ENCODE measurements at places on chromosomes 5 and 9. TPM values are rescaled to one million over a fixed set of nuclear protein-coding genes. Genes with fewer than 3 reads are reported as not detected.

DNA sequence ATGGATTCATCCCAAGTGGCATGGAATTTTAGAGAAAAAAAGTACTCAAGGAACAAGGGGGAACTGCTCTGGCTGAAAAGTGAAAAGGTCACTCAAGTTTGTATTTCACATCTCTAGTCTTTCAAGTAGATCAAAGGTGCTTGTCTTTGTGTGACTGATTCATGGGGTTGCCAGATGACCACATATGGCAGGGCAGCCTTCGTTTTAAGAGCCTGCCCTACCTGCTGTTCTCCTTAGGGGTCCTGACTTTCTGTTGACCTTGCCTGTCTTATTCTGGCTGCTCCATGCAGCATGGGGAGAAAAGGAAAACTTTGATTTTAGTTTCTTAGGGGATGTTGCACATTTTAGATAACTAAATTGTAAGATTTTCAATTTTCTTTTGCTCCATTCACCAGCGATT is 877.7 kb downstream of the TLE1 start:
- H3K36me3 ChIP-seq, result no peaks in the 10 kb centered on the region
- no peaks in the 10 kb centered on the region for H3K4me1 ChIP-seq
- H3K27me3 ChIP-seq, result no peaks in the 10 kb centered on the region
- no peak overlapping the region for H3K27ac ChIP-seq

DNA sequence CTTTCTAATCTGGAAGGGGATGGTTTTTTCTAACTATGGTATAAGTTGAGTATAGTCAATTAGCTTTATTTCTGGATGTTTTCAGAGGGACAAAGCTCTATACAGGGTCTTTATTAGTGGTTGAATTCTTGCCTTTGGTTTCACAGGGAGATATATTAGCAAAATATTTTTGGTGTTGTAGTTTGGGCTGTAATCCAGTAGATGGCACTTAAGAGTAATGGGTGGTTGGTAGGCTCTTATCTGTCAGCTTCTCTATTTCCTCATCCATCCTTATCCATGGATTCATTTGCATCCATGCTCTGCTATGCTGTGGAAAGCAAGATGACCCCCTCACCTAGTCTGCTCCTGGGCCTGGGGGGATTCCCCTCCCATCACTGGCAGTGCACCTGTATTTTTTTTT is 363.6 kb upstream of the CYLC2 start:
- no peaks in the 10 kb centered on the region for H3K4me1 ChIP-seq
- no peak for DNase-seq
- no peak overlapping the region for H3K4me3 ChIP-seq
- no peak overlapping the region for H3K27ac ChIP-seq
- no peaks in the 10 kb centered on the region for H3K27me3 ChIP-seq
- H3K36me3 ChIP-seq, result no peaks in the 10 kb centered on the region

DNA sequence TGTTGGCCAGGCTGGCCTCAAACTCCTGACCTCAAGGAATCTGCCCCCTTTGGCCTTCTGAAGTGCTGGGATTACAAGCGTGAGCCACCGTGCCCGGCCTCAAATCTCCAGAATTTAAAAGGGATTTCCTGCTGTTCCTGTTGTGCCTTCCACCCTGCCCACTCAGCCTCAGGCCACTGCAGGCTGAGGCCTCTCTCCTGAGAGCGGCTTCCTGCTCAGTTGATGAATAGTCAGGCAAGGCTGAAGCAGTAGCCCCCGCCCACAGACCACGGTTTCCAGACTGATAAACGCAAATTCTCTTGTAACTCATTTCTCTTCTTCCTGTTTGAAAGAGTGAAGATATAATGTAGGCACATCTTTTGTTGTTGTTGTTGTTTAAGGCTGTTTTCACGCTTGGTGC is 127.0 kb upstream of the PLCXD3 start:
- no peak overlapping the region for H3K27ac ChIP-seq
- no peaks in the 10 kb centered on the region for H3K36me3 ChIP-seq
- no peaks in the 10 kb centered on the region for H3K4me1 ChIP-seq
- peak; percentile 41 for DNase-seq
- no peaks in the 10 kb centered on the region for H3K27me3 ChIP-seq

GRCh38 chr5:95669540-95669939 is 13.3 kb downstream of the SPATA9 start:
- no peaks in the 10 kb centered on the region for H3K4me1 ChIP-seq
- no peak overlapping the region for H3K27ac ChIP-seq
- H3K27me3 ChIP-seq, result no peaks in the 10 kb centered on the region

The EXD3 gene
- total RNA-seq, result 7.4 TPM

The PNPLA7 gene
- 6.2 TPM for total RNA-seq

The SLC46A2 gene
- not detected for total RNA-seq

The PDCD1LG2 gene
- 1.3 TPM for total RNA-seq
